ENCODE measurements at places on chromosomes 3 and 15.
A peak's percentile ranks its signal among the peaks of the same experiment; 100 is the strongest.

GRCh38 chr3:196983186-196983585, 14.6 kb upstream of the PIGZ start:
- no peak for DNase-seq

DNA sequence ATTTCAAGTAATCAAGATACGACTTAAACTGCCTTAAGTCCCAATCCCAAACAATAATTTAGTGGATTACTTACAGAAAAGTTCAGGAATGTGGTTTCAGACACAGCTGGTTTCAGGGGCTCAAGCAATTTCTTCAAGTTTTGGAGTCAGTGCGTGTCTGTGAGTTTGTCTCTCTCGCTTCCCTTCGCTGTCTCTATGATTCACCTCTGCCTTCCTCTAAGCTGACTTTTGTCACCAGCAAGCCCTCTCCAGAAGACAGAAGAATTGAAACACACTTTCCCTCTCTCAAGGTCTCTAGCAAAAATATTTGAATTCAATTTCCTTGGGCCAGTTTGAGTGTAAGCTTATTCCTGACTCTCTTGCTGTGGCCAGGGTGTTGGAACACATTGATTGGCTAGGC, 392.4 kb downstream of the EDEM1 start:
- DNase-seq, result no peak

DNA sequence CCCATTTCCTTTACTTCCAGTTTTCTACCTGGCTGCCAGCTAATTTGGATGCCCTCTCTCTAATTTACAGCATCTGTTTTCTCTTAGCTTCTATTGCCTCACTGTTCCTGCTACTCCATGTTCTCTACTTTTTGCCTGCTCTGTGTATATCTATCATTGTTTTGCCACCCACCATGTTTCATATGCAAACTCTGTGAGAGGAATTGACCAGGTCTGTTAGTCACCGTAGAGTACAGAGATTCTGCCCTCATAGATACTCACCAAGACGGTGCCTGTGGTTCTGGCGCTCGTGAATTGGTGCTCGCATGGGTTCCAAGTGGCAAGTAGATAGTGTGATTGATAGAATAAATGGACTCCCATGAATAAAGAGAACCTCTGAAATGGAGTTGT, 288.8 kb downstream of the CNTN6 start:
- no peak for DNase-seq

DNA sequence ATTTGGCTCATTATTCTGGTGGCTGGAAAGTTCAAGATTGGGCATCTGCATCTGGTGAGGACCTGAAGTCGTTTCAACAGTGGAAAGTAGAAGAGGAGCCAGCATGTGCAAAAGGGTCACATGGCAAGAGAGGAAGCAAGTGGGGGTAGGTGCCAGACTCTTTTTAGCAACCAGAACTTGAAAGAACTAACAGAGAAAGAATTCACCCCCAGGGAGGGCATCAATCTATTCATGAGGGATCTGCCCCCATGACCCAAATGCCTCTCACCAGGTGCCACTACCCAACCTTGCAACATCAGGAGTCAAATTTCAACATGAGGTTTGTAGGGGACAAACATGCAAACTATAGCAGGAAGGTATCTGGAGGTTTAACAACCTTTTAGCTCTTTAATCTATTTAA, 10.3 kb upstream of the RYK start:
- DNase-seq, result no peak

- DNase-seq, result no peak
Observed at GRCh38 chr3:157914882-157915281, 191.3 kb downstream of the SHOX2 start.

DNA sequence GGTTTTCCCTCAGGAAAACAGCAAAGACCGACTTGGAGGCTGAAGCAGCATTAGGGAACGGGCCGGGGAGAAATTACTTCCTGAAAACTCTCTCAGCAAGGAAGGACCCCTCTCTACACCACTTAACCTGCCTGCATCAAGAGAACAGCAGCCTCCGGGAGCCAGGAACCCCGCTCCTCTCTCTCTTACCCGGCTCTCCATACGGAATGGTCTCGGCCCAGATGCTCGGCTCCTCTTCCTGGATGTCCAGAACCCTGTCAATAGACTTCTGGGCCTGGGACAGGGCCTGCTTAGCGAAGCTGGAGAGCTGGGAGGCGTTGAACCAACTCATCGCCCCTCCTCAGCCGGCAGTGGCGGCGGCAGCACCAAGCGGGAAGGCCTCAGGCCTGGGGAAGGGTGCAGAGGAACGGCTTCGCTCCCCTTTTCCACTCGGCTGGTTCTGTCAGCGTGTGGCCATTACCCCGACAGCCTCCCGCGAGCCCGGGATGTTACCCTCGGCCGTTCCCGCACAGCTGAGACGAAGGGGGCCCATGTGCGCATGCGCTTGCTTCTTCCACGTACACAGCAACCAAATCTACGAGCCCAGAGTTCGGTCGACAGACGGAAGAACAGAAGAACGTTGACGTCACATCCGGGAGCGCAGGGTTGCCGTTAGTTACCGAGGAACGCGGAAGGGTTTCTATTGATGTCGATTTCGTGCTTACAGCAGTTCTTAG, at the start of gene TMF1:
Gene TMF1 (minus strand): TSS at position 578 of the 716 bp plus-strand sequence. CDS start 247 bp downstream, at position 331.
- peak; percentile 93 for DNase-seq

DNA sequence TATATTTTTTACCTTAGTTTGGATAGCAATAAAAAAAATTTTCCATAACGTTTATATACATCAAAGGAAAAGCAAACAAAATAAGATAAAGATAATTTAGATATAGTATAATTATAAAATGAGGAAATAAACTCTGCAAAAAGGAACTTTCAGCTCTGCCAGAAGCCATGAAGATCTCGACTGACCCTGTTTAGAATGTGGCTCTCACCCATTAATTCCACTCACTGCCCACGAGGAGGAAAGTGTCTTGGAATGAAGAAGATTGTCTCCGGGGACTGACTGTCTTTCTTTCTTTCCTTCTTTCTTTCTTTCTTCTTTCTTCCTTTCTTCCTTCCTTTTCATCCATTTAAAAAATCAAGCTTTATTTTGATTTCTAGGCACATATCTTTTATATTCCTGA, 20.1 kb upstream of the PRR20G start:
- DNase-seq, result no peak

- DNase-seq, result no peak
Observed at GRCh38 chr3:154280161-154280560, 44.1 kb downstream of the DHX36 start.

GRCh38 chr3:128995737-128996136, 1.9 kb upstream of the CFAP92 start:
- no peak for DNase-seq

- no peak for DNase-seq
Observed at GRCh38 chr3:191343115-191343514, 12.8 kb upstream of the UTS2B start.

- no peak for DNase-seq
Observed at GRCh38 chr3:10956986-10957385, 35.6 kb upstream of the SLC6A1 start.

- no peak for DNase-seq
Observed at GRCh38 chr3:152745646-152746045, 89.3 kb upstream of the P2RY1 start.

- DNase-seq, result no peak
Observed at GRCh38 chr3:161905520-161906132, 409.0 kb downstream of the OTOL1 start.

DNA sequence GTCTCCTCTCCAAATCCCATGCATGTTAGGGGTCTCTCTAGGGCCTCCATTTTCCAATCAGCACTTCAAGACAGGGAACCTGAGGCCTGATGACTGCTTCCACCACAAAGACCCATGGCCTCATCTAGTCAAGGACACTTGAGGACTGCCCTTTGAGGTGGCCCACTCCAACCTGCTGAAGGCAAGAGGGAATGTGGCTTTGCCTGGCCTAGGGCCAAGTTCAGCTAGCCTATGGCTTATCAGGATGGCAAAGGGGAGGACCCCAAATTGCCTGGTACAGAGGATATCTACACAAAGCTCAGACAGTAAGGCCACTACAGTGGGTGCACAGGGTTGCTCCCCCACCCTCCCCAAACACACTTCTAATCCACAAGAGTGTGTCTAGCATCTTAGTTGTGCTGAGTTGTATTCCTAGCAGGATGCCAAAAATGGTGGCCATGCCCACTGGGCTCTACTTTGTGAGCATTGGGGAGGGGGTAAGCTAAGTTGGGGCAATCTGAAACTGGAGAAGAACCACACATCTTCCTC, 10.0 kb upstream of the GRAMD2A start:
- no peak for DNase-seq

- DNase-seq, result peak; percentile 63
Observed at GRCh38 chr3:46946856-46947545, 29.5 kb downstream of the CCDC12 start.

DNA sequence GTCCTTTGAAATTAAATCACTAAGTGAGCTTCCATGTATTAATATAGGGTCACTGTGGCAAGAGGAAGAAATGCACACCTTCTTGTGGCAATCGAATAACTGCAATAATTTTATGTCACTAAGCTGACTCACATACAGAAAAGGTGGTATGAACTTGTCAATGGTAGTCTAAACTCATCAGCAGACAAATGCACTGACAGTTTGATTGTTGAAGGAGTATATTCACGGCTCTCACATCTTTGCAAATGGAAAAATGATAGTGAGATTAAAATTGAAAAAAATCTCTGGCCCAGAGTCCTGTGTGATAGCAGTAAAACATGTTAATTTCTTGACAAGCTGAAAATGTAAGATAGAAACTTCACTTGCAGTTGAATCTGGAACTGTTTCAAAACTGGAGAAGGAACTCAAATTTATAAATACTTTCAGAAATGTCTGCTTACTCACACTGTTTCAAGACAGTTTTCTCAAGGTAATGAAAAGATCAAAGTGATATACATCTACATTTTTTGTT, 215.8 kb upstream of the CADM2 start:
- no peak for DNase-seq

- DNase-seq, result no peak
Observed at GRCh38 chr3:174715386-174715785, 143.7 kb upstream of the NAALADL2 start.

GRCh38 chr3:177356952-177357351, 159.7 kb upstream of the TBL1XR1 start:
- DNase-seq, result no peak

- no peak for DNase-seq
Observed at GRCh38 chr15:95603802-95604201, 726.7 kb upstream of the NR2F2 start.

DNA sequence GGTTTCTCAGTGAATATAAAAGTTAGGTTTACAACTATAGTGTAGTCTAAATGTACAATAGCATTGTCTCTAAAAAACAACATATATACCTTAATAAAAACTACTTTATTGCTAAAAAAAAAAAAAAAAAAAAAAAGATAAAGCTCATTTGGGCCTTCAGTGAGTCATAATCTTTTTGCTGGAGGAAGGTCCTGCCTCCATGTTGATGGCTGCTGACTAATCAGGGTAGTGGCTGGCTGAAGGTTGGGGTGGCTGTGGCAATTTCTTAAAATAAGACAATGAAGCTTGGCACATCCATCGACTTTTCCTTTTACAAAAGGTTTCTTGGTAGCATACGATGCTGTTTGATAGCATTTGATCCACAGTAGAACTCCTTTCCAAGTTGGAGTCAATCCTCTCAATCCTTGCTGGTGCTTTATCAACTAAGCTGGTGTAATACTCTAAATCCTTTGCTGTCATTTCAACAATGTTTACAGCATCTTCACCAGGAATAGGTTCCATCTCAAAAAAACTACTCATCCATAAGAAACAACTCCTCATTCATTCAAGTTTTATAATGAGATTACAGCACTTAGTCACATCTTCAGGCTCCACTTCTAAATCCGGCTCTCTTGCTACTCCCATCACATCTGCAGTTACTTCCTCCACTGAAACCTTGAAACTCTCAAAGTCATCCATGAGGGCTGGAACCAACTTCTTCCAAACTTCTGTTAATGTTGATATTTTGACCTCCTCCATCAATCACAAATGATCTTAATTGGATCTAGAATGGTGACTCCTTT, 13.3 kb downstream of the ZNF280D start:
- DNase-seq, result no peak

GRCh38 chr3:53795789-53796560, 50.2 kb downstream of the CHDH start:
- no peak for DNase-seq

DNA sequence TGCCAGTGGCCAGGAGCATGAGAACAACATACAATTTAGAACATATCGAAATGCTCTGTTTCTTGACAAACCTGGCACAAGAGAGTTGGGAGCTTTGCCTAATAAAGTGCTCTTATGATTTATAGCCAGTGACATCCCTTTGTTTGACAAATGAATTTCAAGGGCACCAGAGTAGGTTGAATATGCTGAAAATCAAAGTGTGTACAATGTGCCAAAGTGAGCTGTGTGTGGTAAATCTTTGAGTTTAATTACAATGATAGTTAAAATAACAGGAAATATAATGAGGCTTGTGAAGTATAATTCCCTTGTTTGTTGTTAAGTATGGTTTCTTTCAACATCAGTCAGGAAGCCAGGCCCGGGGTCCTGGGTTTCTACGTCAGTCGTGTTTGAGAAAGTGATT, 211.9 kb downstream of the EBLN2 start:
- DNase-seq, result no peak

- DNase-seq, result peak; percentile 49
Observed at GRCh38 chr15:45162771-45163507, 24.8 kb downstream of the SHF start.

DNA sequence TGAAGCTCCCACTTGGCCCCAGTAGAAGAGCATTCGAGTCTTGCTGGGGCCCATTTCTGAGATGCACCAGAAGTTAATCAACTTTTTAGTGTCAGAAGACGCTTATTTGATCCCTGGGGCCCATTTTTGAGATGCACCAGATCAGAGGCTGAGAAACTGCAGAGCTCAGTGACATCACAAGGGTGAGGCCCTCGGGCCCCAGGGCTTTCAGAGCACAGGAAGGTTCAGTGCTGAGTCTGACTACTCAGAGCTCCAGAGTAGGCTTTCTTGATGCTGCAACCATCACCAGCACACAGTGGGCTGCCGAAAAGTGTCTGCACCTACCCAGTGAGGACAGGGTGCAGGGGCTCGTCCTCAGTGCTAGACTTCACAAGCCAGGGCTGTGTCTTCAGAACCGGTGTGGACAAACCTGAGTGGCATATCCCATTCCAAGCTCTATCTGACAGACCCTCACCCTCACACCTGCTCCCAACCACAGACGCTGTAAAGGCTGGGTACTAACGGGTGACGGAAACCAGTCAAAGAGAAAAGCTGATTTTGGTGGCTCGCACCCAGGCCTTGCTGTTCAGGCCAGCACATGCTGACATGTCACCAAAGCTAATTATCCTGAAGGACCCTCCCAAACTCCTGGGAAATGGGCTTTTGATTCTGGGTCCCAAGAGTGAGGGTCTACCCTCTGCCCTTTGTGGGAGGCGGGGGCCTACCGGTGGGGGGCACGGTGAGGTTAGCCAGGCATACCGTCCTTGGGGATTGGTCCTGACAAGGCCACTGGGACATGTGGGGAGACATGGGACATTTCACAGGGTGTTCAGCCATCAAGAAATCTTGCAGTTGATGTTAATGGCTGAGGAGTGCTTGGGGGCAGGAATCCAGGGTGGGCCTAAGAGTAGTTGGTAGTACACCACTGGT, 83.0 kb downstream of the PDCD6IP start:
- DNase-seq, result no peak

DNA sequence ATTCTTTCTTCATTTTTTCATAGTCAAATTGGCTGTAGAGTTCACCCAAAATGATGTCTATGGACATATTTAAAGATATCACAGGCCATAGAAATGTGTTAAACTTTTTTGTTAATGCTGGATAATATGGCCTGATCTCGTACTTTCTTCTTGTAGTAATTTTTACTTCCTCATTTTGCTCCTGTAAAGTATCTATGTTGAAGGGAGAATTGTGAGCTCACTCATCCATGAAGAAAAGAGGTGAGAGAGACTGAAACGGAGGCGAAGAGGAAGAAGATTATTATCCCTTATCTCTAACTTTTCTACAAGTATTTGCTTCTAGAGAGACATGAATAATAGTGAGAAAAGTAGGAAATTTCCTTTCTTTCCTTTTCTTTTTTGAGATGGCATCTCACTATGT, 613.8 kb upstream of the TBL1XR1 start:
- DNase-seq, result no peak

GRCh38 chr3:179398574-179399231, 51.2 kb downstream of the MFN1 start:
- no peak for DNase-seq

Measured in stimulated activated CD8-positive, alpha-beta memory T cell treated with anti-CD3 and anti-CD28 coated beads, Interleukin-15, amount 100 ng/mL, for 48 hours (primary cell).